ENCODE measurements at places on chromosomes 1 and 21.

DNA sequence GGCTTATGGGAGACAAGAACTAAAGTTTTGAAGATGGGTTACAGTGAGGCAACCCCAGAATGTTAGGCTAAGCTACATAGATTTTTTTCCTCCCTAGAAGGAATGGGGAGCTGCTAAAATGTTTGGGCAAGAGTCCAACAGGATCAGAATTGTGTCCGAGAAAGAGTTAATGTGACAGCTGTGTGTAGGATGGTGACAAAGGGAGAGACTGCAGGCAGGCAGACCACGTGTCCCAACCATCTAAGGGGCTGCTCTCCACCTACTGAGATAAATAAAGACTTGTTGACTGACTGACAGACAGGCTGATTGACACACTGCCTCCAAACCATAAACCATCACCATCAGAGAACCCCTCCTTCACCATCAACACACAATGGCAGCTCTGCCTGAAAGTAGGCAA is 133.7 kb upstream of the CTTNBP2NL start:
- no peak for DNase-seq

DNA sequence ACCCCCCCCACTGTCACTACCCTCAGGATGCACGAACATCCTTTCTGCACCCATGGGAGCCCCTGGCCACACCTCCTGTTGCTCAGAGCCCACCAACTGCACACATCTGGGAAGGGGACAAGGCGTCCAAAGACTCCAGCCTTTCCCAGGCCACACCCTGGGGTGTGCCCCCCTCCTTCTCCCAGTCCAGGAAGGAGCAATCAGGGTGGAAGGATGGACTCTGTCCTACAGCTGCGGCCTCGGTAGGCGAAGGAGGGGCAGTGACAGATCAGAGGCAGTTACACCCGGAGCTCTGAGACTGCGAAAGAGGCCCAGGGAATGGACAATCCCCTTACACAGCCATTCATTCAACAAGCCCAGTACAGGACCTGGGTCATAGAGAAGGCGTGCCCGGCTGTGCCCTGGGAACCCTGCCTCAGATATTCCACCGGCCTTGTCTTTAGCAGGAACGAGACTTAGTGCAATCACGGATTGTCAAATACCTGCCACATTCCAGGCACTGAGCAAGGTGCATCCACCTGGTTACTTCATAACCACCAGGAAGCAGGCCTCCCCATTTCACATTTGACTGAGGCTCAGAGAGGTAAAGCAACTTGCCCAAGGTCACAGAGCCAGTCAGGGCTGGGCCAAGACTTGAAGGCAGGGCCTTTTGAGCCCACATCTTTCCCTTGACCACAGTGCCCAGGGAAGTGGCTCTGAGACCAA is 9.4 kb downstream of the HSPG2 start:
- peak; percentile 35 for DNase-seq

DNA sequence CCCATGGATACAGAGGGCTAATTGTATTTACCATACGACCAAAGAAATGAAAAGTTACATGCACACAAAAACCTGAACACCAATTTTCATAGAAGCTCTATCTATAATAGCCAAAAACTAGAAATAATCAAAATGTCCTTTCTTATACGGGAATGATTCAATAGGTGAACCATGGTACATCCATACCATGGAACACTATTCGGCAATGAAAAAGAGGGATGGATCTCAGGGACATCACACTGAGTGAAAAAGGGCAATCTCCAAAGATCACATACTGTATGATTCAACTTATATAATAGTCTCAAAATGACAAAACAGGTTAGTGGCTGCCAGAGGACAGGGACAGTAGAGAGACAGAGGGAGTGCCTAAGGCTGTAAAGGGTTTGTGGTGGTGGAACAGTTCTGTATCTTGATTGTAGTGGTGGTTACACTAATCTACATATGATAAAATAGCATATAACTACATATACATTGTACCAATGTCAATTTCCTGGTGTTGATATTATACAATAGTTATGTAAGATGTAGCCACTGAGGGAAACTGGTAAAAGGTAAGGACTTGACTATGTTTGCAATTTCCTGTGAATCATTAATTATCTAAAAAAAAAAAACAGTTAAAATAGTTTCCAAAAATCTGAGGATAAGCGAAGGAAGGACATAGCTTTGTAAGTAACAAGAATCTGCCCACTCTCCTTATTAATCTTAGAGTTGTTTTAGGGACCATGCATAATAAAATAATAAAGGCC is 3.7 kb downstream of the RSBN1 start:
- DNase-seq: peak; percentile 15

DNA sequence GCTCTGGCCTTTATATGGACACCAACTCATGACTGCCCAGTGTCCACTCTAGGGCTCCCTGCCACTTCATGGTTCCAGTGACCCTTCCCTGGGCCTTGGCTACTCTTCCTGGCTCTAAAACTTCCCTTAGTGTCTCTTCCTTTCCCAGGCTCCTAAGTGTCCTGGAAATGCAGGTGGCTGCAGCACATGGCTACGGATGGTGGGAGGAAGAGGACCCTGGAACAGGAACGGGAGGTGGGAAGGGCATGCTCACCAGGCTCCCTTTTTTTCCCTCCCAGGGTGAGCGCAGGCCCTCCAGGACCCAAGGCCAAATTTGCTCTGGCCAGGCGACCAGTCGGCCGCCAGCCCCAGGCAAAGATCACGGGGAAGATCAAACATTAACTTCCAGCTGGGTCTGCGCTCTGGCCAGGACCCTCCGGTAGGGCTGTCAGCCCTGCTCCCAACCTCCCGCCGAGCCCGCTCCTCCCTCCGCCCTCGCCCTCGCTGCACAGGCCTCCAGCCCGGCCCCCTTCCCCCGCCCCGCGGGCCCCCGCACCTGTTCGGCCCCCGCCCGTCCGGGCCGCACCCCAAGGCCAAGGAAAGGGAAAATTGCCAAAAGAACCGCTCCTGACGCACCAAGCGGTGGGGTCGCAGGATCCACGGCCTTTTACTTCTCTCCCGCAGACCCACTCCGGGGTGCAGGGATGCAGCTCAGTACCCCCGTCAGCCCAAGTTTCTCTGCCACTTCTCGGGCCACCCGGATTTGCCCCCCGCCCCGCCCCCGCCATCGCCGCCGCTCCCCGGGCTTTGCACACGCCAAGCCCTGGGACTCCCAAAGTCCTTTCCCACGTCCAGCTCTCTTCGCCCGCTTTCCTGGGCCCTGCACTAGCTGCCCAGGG is 894 bp downstream of the TCEA3 start:
- no peak for DNase-seq

GRCh38 chr1:62224182-62224581 is 29.5 kb downstream of the L1TD1 start:
- no peak for DNase-seq

DNA sequence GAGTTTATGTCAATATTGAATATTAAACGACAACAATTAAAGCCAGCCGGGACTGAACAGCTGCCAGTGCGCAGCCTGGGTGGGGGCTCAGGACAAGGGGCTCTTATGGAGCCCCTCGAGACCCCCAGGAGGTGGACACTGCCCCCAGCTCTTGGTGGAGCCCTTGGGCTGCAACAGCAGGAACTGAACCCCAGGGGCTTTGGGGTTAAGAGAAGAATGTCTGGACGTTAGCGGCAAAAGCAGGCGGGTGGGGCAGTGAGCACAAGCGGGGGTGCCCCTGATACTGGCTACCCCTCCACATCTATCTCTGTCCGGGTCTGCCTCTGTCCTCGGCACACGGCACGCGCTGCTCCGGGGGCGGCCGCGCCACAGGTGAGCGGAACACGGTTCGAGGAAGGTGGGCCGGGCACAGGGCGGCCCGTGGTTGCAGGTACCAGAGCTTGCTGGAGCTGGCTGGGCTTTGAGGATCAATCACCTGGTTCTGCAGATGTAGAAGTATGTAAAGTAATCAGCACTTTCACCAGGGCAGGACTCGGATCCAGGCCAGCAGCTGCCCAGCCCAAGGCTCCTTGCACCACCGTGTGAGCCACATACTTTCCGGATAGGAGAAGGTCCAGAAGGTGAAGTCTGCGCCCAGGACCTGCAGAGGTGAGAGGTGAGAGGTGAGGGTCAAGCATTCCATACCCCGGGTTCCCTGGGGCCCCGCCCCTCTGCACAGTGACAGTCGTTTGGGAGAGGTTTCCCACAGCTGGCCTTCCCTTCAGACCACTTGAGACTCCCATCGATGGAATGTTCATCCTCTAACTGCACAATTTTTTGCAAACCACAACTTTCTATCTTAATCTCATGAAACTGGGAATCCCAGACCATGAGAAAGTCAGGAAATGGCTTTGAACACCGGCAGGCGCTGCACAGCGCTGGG is 12.4 kb upstream of the POFUT2 start:
- DNase-seq: peak; percentile 79

- DNase-seq: no peak
Observed at GRCh38 chr1:47003896-47004403, 19.5 kb upstream of the CYP4X1 start.

DNA sequence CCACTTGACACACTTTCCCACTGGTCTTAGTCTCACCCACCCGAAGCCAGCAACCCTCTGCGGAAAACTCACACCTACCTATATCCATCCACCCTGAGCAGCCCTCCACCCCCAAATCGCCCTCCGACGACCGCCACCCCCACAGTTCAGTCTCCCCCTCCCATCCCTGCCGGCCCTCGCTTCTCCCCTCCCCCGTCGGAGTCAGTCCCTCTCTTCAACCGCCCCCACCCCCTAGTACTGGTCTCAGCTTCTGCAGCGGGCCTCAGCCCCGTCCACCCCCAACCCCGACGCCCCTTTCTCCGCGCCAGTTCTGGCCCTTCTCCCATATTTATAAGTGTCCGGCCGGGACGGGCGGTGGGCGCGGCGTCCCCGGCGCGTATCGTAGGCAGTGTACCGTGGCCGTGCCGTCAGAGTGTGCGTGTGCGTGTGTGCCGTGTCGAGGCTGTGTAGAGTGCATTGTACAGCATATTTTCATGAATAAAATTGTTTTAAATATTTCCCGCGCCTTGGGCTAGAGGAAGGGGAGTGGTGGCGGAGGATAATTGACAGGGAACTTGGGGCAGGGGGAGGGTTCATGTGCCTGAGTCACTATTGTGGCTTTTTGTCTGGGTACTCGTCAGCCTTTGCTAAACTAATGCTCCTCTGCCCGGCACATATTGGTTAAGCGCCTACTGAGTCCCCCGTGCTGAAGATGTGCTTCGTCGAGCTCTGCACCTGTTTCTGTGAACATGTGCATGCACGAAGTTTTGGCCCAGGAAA is 22.0 kb downstream of the FOXO6 start:
- DNase-seq: peak; percentile 38

- DNase-seq: no peak
Observed at GRCh38 chr1:85707267-85707989, 805 bp downstream of the ZNHIT6 start.

- DNase-seq: no peak
Observed at GRCh38 chr1:34052565-34052964, 112.5 kb downstream of the CSMD2 start.

- DNase-seq: no peak
Observed at GRCh38 chr1:192615055-192615454, 20.9 kb upstream of the RGS13 start.

DNA sequence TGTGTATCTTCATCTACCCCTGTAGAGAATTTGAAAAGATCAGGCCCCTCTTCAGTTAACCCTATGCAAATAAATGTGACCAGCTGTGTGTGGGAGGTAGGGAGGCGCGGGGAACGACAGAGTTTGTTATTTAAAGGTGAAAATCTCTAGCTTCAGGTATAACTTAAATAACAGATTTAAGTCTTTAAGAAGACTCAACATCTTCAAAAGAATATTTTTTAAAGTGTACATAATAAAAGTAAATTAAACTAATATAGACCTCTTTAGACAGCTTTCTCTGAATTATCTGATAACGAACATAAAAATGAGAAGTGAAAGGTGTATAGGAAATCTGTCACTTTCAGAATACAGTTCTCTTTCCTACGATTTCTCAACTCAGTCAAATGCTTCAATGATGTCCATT is 16.0 kb downstream of the ANGPTL3 start:
- DNase-seq: no peak

DNA sequence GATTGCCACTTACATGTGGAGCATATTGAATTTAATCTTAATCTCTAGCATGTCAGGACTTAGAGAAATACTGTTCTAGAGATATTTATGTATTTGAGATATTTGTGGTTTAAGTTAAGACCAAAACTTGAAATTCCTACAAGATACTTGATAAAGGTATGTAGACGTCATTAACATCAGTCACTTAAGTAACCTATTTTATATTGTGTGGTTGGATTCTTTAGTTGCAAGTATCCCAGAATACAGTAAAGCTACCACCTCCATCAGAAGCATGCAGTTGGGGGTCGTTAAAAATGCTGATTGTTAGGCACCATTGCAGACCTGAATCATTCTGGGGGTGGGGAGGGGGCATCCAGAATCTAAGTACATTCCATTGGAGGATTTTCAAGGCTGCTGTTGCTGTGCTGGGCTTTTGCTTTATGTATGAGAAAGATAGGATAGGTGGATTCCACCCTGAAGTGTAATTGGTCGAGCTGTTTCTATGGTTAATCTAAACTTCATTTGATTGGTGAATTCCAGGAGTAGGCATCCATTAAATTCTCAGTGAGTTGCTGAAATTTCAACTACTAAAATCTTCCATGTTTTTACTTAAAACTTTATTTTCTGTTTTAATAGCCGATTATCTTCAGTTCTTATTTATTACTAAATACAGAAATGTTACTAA is 4.0 kb downstream of the H3-3A start:
- peak; percentile 28 for DNase-seq

DNA sequence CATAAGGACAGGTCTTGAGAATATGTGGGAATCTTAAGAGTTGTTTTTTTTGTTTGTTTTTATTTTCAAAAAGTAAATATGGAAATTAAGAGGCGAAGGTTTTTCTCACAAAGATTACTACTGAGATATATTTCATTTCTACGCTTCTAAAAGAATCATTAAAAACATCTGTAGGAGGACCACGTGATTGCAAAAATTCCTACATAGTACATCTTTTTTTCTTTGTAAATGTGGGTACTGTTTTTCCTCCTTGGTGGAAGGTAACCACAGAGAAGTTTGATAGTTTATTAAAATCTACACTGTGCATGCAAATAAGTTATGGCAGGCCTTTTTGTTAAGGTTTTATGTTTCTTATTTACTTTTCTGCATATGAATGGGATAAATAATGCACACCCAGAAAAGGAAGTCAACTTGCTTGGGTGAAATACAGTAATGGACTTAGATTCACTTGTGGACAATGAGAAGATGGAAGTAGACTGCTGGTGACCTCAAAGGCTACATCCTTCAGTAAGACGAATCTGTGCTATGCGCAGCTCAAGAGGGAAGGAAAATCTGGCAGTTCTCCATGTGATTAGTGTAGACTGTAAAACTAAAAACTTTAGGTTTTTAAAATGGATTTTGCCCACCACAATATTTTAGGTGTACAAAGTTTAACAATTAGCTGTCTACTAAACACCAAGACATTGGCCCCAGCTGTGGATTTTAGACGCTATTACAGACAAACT is 2.0 kb downstream of the AK5 start:
- DNase-seq: peak; percentile 21
